ENCODE measurements at places on chromosomes 2 and 18.

- no peak for DNase-seq
Measured at GRCh38 chr2:100195942-100196341, 53.6 kb upstream of the AFF3 start.

DNA sequence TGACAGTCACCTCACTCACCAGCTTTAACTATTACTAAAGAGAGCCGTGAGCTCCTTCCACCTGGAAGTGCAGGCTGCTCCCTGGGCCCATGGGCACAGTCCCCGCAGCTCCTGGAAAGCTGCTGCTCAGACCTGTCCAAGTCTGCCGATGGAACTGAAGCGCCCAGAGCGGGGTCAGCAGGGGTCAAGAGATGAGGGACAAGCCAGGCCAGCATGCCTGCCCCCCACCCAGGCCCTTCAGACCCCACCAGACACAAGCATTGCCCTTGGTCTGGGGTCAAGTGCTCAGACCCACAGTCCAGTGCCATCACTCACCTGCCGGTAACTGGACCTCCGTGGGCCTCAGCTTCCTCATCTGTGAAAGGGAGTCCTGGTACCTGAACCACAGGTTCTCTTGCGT lies 59.9 kb downstream of the BIN1 start:
- DNase-seq = no peak

- DNase-seq = no peak
Measured at GRCh38 chr2:50448556-50448955, 583.4 kb downstream of the NRXN1 start.

DNA sequence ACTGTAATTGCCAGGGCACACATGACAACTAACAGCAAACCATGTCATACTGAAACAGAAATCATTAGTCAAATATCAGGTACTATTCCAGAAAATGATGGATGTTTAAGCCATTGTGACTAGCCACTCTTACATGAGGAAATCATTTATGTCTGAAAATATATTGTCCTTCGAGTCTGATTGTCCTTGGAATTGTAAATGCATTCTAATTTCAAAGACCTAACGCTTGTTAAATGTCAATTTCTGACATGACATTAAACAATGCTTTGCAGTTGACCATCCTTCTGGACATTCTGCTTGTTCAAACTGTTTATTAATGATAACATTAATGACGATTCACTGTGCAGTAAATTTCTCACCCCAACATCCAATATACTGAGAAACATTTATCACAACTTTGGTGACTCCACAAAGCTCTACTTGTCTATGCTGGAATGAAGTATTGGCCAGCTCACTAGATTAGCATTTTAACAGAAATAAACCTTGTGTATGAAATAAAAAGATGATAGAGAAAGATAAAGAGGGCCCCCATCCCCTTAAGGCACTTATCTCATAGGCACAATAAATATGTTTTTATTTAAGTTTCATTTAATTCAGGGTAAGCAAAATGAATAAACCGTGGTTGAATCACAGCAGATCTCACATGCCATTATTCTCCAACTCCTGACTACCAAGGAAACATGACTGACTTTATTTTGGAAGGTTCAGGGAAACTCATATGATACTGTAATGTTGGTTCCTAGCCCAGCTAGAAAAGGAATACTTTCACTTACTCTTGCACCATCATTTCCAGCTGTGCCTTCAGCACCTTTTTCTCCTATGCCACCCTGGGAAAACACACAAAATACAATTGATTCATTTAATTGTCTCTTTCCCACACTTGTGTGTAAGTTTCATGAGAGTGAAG lies 82.3 kb downstream of the COL3A1 start:
- DNase-seq = no peak

GRCh38 chr2:112529757-112530156 lies 12.5 kb upstream of the POLR1B start:
- DNase-seq = no peak

DNA sequence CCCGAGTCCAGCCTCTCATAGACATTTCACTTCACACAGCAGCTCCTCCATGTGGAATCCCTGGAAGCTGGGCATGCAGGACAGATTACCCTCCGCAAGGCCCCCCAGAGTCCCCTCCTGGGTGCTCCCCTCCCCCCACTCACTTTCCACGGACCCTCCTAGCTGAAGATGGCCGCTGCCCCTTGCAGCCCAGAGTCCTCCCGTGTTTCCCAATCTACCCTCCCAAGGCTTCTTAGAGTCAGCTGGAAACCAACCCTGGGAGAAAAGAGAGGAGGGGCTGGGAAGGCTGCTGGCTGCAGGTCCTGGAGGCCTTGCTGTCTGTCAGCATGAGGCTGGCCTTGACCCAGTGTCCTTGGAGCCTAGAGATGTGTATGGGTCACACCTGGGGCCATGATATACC lies 49.0 kb upstream of the HAAO start:
- no peak for DNase-seq

GRCh38 chr2:144006139-144006538 lies 513.8 kb downstream of the ZEB2 start:
- DNase-seq = no peak

- DNase-seq = no peak
Measured at GRCh38 chr2:210167227-210167626, 4.0 kb downstream of the KANSL1L start.

GRCh38 chr2:127429844-127430425 lies 11.7 kb downstream of the PROC start:
- no peak for DNase-seq

GRCh38 chr2:233938676-233939370 lies 21.6 kb downstream of the TRPM8 start:
- no peak for DNase-seq

DNA sequence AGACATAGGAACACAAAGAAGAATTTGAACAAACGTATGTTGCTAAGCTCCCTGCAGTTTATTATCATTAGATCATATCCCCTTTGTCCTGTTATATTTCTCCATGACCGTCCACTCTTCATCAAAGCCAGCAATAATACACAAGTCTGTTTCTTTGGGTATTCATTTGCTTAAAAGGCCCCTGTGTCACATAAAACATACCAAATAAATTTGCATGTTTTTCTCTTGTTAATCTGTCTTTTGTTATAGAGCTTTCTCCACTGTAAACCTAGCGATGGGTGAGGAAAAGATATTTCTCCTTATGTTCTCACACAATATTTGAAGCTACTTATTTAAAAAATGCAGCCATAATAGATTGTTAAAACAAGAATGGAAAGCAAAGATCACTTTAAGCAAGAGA lies 42.9 kb upstream of the REL start:
- DNase-seq = no peak

DNA sequence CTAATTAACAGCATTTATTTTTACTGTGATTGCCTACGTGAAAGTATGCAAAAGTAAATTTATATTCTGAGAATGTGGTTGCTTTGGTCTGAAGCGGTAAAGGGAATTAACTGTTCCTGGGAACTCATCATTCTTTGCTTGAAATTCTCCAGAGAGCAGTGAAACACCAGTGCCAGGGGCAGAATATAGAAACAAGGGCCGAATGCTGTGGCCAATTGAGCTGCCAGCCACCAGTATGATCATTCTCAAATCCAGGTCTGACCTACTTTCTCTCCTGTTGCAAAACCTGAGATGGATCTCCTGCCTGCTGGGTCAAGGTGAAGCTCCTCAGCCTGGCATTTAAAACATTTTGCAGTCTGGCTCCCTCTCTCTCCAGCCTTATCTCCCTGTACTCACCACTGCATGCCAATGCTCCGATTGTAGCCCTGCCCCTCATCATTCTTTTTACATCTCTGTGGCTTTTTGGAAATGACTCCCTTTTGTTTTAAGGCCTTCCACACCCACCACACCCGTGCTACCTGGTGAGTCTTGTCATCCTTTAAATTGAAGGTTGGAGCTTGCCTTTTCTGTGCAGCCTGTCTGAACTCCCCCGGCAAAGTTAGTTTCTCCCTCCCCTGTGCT lies 94.5 kb upstream of the TMEM178A start:
- no peak for DNase-seq

GRCh38 chr18:26307161-26307773 lies 81.0 kb downstream of the TAF4B start:
- DNase-seq = peak; percentile 4

DNA sequence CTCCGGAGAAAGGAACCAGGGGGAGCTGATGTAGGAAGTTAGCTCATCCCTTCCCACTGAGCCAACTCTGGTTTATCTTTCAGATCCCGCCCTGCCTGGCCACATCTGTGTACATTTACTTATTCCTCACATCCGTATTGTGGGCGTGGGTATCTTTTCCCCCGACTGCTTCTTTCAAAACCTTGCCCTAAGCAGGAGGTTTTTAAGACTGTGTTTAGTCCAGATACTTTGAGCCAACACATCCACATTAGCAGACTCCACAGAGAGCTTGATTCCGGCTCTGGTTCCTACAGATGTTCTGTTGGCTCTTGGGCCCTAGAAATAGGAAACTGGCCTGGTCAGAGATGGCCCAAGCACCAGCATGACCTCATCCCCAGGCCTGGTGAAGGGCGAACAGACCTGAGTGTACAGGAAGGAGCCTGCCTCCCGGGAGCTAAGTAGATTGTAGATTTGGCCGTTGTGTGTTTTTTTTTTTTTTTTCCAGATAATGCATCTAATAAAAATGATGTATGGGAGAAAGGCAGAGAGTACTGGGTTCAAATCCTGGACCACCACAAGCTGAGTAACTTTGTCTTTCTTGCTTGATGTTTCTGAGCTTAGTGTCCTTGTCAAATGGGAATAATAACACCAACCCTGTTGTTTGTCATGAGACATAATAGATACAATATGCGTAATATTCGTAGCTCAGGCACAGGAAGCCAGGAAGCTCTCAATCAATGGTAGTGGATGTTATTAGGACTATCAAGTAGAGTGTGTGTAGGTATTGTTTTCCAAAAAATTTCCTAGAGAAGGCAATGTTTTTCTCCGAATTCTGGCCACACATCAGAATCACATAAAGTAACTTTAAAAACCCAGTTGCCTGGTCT lies 92.3 kb downstream of the PRKCE start:
- no peak for DNase-seq

- DNase-seq = no peak
Measured at GRCh38 chr2:33207151-33207740, 260.5 kb downstream of the LTBP1 start.

GRCh38 chr2:106137731-106138521 lies 56.2 kb downstream of the UXS1 start:
- peak; percentile 37 for DNase-seq

GRCh38 chr18:59446012-59446411 lies 86.9 kb upstream of the LMAN1 start:
- no peak for DNase-seq

- no peak for DNase-seq
Measured at GRCh38 chr2:138421315-138421970, 80.1 kb upstream of the SPOPL start.

GRCh38 chr2:174120346-174120745 lies 128.0 kb downstream of the OLA1 start:
- no peak for DNase-seq

DNA sequence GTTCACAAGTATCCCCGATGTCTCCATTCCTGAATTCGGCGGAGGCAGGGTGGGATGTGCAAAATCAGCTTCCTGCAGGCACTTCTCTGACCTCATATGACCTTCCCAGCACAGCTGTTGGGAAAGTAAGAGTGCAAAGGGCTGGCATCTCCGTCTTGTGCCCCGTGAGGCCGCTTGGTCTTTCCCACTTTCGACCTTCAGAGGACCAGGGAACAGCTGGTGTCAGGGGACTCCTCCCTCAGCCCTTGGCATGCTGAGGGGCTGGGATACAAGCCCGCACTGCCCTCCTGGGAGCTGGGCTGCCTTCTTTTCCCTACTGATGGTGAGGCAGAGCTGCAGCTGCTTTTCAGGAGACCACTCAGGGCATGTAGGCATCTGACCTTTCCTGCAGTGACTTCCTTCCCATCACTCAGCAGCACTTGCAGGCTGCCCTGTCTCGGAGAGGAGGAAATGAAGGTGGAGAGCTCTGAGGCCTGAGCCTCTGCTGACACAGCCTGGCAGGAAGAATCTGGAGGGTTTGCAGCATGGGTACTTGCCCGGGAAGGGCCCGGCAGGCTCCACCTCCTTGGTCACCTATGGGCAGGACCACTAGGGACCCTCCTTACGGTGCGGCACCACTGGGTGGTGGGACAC lies 277.2 kb upstream of the HS6ST1 start:
- DNase-seq = no peak

GRCh38 chr2:9430316-9431293 lies 7.2 kb downstream of the CPSF3 start:
- no peak for DNase-seq

DNA sequence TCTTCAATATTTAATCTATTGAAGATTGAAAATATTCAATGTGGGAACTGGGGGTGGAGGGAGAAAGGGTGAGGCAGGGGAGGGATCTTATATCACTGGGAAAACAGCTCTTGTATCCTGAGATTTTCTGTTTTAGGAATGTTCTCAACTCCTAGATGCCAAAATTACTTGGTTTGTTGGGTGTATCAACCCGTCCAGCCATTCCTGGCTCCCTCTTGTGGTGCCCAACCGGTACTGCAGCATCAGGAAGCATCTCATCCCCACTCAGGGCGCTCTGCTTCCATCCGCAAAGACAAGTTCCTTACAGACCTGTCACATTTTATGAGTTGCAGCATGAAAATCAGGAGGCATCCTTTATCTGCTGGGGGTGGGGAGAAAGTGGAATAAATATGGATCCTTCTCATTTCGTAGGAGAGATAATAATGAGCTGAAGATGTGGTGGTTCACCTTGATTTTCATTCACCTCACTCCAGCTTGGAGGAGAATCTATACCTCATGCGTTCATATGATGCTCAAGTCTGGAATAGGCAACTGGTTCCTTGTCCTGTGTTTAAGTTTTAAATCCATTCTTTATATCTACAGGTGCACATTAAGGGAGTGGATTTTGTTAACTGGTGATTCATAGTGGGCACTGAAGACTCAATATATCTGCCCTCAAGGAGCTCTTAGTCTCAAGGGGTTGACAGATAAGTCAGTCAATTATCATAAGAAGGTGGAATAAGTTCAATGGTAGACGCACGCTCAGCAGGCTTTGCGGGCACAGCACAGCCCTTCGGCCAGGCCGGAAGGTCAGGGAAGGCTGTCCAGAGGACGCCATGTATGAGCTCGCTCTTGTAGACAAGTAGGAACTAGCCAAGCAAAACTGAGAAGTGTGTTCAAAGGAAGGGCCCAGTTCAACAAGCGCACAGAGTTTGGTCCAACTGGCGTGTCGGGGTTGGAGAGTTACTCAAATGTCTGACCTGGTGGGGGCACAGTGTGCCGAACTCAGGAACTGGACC lies 127.3 kb downstream of the RNF144A start:
- peak; percentile 77 for DNase-seq

GRCh38 chr2:214471990-214472389 lies 61.1 kb downstream of the VWC2L start:
- no peak for DNase-seq

DNA sequence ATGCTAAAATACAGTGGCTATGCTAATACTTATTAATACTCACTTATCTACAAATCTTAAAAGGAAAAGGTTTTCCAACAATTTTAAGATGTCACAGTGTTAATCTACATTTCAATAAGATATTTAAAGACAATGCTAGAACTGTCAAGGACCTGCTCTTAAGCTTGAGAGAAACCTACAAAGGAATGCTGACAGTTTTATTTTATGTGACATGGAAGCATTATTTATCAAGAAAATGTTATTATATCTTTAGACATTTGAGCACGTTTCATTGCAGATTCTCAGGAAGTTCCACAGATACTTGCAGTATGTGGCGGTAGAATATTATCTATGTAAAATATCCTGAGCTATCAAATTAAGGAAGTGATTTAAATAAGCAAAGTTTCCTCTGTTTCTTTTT lies 1255.7 kb upstream of the ZEB2 start:
- no peak for DNase-seq

All from CD4-positive, alpha-beta T cell treated with Interleukin-6 at 100 ng/mL for 8 hours (primary cell).